Large intestine (tissue), 12 donors: ENCODE measurements at places on chromosomes 6 and 20.

- DNase-seq: no peak
These were observed 512.6 kb upstream of the SLC35B3 start for GRCh38 chr6:8947900-8948299.

DNA sequence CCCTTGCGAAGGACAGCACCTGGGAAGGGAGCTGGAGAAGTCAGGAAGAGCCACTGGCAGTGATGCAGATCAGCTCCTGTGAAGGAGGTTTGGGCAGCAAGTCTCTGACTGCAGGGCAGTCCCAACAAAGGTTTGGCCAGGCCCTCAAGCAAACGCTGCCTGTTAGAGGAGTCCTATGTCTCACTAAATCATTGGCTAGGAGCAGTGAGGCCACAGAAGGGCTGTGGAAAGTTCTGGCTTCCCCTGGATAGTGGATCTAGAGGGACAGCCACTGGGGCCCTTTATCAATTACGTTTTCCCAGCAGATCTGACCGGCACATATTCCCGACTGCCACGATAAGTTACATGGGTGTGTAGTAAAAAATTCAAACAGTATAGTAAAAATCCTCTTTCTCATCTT is 2.5 kb downstream of the TTPAL start:
- DNase-seq: no peak

DNA sequence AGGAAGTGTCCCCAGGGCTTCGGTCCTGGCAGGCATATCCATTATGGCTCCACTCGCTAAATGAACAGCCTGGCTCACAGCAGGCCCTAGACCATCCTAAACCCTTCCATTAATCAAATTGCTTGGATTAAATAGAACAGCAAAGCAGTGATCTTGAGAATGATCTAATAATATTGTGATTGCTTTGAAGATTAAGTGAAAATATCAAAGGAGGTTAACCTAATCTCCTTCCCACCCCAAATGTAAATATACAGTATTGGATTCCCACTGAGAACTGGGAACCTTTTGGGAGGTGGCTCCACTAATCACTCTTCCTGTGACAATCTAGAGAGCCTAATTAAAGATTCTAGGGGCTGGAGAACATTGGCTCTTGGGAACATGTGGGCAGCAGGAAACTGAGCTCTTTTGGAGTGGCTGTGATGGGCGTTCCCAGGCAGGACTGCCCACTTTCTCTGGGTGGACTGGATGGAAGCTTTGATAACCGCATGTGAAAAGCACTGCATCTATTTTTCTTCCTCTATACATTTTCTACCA is 68.3 kb upstream of the FRMD1 start:
- no peak for DNase-seq

DNA sequence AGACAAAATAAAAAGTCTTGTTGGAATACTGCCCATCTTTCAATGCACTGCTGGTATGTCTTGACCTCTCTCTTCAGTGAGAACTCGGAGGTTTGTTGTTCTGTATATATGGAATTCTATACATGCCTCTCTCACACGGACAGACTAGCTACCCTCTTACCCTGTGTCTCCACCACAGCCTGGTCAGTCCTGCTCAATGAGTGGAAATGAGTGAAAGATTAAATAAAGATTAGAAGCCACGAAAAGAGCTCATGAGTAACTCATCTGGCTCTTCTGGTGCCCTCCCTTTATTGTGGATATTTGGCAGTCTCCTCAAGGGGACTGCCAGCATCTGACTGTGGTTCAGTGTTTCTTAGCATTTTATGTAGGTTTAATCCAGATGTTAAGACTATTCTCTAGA is 262.8 kb upstream of the MAP3K7 start:
- DNase-seq: no peak

GRCh38 chr6:169452117-169452868 is 198.6 kb upstream of the THBS2 start:
- peak; percentile 29 for DNase-seq
